ENCODE measurements at places on chromosomes 2 and 18. TPM values are rescaled to one million over a fixed set of nuclear protein-coding genes. Genes with fewer than 3 reads are reported as not detected.

AOX1 gene
- polyA plus RNA-seq, result not detected

RIT2 gene
- polyA plus RNA-seq, result not detected

KCNE4 gene
- not detected for polyA plus RNA-seq

LOXHD1 gene
- not detected for polyA plus RNA-seq

OXER1 gene
- 4.5 TPM for polyA plus RNA-seq

TUBB8B gene
- polyA plus RNA-seq, result not detected

NT5C1B gene
- 0.44 TPM for polyA plus RNA-seq

SLC9A2 gene
- 0.56 TPM for polyA plus RNA-seq

GTF3C2 gene
- polyA plus RNA-seq, result 98.7 TPM

DCC gene
- polyA plus RNA-seq, result not detected

IHH gene
- not detected for polyA plus RNA-seq

GKN1 gene
- polyA plus RNA-seq, result not detected

UPP2 gene
- polyA plus RNA-seq, result not detected

POTEI gene
- polyA plus RNA-seq, result not detected

FAHD2B gene
- 20.7 TPM for polyA plus RNA-seq

SP140 gene
- 85.5 TPM for polyA plus RNA-seq

DSG2 gene
- 25.2 TPM for polyA plus RNA-seq

HNRNPA3 gene
- 141 TPM for polyA plus RNA-seq

ANTXR1 gene
- polyA plus RNA-seq, result not detected

LIPG gene
- polyA plus RNA-seq, result 0.09 TPM

FOXI3 gene
- polyA plus RNA-seq, result not detected

SH3RF3 gene
- polyA plus RNA-seq, result 1.1 TPM

KCNG3 gene
- polyA plus RNA-seq, result not detected

CRYBA2 gene
- polyA plus RNA-seq, result not detected

ANKRD30B gene
- not detected for polyA plus RNA-seq

AFF3 gene
- 1.7 TPM for polyA plus RNA-seq

MAP3K19 gene
- polyA plus RNA-seq, result not detected

GPR45 gene
- polyA plus RNA-seq, result 0.22 TPM

CARF gene
- 3.1 TPM for polyA plus RNA-seq

REG1B gene
- polyA plus RNA-seq, result not detected

SRD5A2 gene
- polyA plus RNA-seq, result not detected

STPG4 gene
- not detected for polyA plus RNA-seq

CAPN14 gene
- 0.64 TPM for polyA plus RNA-seq

ACADL gene
- not detected for polyA plus RNA-seq

GALNT5 gene
- polyA plus RNA-seq, result not detected

SP3 gene
- 36.2 TPM for polyA plus RNA-seq

EMX1 gene
- polyA plus RNA-seq, result 0.85 TPM

SLC4A3 gene
- not detected for polyA plus RNA-seq

PAIP2B gene
- 0.43 TPM for polyA plus RNA-seq

CTAGE1 gene
- not detected for polyA plus RNA-seq

SERPINB11 gene
- not detected for polyA plus RNA-seq

All from GM12878 (cell line).